ENCODE measurements at places on chromosomes 11 and 22. TPM values are rescaled to one million over a fixed set of nuclear protein-coding genes. Genes with fewer than 3 reads are reported as not detected.

The OR10D3 gene
- polyA plus RNA-seq: not detected

The MYO7A gene
- polyA plus RNA-seq: 0.22 TPM

The FOLR2 gene
- 0.26 TPM for polyA plus RNA-seq

The OR5J2 gene
- polyA plus RNA-seq: not detected

The MMP3 gene
- not detected for polyA plus RNA-seq

The C22orf15 gene
- polyA plus RNA-seq: 0.82 TPM

The OR2AT4 gene
- not detected for polyA plus RNA-seq

The EFEMP2 gene
- polyA plus RNA-seq: 0.21 TPM
